ENCODE measurements at places on chromosomes 2 and 18.

DNA sequence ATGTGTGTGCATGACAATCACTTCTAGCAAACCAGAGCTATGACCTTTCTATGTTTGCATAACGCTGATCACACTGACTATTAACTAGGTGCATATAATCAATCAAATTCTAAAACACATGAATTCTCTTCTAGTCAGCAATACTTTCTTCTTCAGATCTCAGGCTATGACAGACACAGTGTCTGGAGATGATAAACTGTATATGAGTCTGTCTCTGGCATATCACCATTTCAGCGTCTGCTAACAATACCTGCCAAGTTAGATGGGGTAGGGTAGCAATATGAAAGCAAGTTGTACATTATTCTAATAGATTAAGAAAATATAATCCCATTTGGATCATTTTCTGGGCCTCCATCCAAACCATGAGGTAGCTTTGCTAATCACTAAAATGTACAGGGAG lies 354.2 kb upstream of the EPHA4 start:
- no peak for DNase-seq

DNA sequence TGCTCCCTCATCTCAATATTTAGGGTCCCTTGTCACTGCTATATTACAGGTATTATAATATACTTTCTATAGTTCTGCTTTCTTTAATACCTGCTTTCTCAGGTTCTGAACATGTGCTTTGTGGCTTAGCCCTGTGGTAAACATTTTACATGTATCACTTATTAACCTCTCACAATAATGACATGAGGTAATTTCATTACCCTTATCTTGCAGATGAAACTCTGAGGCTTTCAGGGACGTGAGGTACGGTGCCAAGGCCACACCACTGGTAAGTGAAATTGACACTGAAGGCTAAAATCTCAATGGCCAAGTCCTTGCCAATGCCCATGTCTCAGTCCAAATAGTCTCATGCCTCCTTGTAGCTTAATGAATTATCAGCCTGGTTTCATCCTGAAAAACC lies 21.7 kb downstream of the LINC00305 start:
- DNase-seq: no peak

GRCh38 chr18:65415098-65415497 lies 335.7 kb upstream of the CDH7 start:
- DNase-seq: no peak

DNA sequence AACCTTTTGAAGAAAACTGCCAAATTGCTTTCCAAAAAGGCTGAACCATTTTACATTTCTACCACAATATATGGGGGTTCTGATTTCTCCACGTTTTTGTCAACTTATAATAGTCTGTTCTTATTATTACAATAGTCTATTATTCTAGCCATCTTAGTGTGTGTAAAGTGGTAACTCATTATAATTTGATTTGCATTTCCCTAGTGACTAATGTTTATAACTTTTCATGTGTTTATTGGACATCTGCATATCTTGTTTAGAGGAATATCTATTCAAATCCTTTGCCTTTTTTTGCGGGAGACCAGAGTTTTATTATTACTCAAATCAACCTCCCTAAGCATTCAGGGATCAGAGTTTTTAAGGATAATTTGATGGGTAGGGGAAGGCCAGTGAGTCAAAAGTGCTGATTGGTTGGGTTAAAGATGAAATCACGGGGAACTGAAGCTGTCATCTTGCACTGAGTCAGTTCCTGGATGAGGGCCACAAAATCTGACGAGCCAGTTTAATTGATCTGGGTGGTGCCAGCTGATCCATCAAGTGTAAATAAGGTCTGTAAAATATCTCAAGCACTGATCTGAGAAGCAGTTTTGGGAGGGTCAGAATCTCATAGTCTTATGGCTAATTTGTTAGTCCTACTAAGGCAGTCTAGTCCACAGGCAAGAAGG lies 303.4 kb upstream of the NCKAP5 start:
- DNase-seq: no peak

DNA sequence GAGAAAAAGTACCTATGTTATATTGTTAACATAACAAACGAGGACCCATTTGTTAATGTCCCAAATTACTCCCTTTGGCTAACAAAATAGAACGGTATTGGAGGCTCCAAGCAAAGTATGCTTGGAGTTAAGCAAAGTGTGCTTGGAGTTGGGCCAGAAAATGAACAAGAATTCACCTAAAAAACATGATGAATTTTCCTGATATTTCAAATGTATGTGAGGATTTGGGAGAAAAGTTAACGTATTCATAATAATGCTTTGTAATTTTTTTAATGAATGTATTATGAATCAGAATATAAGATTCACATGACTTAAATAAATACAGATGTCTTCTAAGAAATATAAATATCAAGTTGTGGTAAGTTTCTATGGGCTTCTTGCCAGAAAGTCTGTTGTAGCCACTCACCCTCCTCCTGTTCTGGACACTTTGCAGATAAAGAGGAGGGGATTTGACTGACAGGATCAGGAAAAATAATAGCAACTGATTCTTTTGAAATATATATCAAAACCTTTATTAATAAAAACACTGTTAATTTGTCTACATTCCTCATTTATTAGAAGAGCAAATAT lies 423.7 kb upstream of the MMADHC start:
- DNase-seq: no peak

DNA sequence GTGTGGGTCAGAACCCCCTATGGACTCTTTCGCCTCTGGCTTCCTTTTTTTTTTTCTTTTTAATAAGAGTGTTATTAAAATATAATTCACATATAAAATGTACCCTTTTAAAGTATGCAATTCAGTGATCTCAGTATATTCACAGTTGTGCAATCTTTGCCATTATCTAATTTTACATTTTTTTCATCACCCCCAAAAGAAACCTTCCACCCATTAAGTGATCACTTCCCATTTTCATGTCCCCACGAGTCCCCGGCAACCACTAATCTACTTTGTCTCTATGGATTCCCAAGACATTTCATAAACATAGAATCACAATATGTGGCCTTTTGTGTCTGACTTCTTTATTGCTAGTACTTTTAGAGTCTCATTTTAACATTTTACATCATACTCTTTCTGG lies 38.7 kb upstream of the ANXA4 start:
- DNase-seq: no peak

DNA sequence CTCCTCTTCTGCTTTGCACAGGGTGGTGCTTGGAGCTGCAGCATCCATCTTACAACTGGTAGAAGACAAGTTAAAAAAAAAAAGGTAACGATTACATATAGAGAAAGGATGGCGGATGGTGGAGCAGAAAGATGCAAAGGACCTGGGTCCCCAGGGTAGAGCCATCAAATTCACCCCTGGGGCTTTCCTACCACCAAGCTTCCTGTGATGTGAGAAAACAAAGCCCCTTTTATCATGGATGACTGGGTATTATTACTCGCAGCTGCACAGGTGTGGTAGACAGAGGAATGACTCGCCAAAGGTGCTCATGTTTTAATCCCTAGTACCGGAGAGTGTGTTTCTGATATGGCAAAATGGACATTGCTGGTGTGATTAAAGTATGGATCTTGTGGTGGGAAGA lies 1.3 kb upstream of the ACOXL start:
- DNase-seq: no peak

DNA sequence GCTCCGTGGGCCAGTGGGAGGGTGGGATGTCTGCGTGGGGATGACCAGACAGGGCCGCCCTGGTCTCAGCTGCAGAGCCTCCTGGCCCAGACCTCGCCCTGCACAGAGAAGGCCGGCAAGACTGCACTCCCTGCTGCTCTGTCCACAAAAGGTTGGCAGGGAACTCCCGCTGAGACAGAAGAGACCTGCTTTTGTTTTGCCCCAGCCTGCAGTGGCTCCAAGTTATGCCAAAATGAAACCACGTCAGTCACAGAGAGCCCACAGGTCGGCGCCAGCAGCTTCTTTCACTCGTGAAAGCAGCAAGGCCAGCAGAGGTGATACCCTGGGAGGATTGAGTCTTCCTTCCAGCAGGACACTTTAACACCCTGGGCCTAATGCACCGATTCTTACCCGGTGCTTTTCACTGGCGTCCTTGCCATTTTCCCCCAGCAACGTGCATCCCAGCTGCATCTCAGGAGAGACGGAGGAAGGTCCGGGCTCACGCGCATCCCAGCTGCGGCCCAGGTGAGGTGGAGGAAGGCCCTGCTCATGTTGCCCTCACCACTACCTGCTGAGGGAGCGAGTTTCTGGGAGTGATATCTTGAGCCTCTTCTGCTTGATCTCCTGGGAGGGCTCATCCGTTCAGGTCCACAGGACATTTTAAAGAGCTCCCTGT lies 22.1 kb upstream of the CTDP1 start:
- no peak for DNase-seq

Data from stimulated activated CD4-positive, alpha-beta T cell treated with anti-CD3 and anti-CD28 coated beads, Interleukin-12 subunit alpha, Interleukin-12 subunit beta, amount 100 ng/mL, for 4 hours (primary cell).